ENCODE measurements at places on chromosomes 11 and 22.

DNA sequence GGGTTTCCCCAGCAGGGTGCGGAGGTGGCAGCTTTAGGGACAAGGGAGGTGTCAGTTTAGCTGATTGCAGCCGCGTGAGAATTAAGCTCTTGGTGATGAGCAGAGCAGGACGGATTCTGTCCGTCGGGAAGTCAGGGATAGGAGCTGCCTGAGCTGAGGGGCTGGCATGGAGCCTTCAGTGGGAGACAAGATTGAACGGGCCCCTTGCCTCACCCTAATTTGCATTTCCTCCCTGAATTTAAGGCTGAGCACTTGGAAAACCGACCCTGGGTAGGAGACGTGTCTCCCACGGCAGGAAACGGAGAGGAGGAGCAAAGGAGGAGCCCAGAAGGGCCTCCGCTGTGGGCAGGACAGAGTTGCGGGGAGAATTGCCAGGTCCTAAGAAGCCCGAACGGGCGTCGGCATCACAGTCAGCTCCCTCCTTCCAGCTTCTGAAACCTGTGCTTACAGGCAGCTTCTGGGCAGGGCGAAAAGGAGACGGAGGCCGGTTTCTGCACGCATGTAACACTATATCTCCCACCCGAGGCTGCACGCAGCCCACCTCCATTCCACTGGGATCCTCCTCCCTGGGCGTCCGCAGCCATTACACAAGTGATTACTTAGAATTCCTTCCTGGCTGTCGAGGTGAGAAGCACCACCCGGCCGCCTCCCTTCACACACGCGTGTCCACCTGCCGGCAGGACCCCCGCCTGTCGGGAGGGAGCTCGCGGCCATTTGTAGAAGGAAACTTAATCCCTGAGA is 345.8 kb downstream of the BRD1 start:
- DNase-seq, result no peak

DNA sequence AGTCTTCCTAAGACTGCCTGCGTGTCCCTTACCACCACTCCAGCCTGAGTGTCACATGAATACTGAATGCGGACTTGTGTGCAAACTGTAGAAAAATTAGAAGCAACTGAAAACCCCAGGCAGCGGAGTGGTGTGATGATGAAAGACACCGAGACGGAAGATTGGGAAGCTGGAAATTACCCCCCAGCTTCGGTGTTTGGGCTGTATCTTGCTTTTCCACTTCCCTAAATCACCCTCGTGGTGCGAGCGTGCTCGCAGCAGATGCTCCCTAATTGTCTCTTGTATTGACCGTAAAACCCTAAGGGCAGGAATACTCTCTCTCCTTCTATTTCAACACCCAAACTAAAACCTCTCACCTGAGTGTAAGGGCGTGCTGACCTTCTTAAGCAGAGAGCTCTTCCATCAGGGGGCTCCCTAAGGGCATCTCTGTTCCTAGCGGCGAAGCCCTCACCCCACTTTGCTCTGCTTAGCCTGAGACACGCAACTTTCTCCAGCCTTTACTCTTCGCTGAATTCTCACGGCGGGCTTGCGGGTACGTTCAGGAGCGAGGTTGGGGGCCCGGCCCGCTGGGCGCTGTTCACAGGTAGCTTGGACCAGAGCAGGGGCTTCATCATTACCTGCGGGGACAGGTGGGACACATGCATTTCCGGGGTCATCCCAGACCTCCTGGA is 62.4 kb downstream of the CRYBB2 start:
- DNase-seq, result no peak

DNA sequence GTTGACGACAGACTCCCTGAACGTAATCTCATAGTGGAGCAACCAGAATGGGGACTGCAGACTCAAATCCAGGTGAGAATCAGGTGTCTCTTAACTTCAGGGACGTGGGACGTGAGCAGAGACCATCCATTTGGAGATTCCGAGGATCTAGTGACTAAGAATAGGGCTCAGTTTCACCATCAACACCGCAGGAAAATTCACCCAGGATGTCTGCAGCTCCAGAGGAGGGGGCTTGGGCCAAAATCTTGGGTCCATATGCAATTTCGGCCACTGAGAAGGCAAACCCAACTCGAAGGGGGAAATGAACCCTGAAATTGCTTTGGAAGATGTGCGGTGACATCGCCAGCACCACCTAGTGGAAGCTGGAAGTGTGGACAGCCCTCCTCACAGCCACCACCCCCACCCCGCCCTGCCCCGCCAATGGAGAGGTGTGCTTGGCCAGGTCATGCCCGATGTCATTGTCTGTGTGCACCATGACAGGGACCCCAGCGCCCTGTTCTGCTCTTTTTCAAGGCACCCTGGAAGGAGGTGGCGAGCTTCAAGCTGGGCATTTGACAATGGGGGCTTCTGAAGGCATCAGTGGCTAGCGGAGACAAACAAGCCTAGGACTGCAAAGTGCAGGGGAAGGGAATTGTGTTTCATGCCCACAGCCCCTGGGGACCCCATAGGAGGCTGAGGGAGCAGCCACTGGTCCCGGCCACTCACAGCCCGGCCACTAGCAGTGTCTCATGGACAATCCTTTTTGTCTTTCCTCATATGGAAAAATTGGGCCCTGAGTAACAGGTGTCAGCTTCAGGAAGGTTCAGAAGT is 24.8 kb downstream of the APOL1 start:
- peak; percentile 17 for DNase-seq

GRCh38 chr11:9145283-9145682 is 53.9 kb upstream of the SCUBE2 start:
- no peak for DNase-seq

GRCh38 chr22:42692239-42693054 is 28.2 kb downstream of the A4GALT start:
- no peak for DNase-seq

- DNase-seq, result no peak
These were observed 102.9 kb downstream of the MED15 start for GRCh38 chr22:20610243-20610686.

- no peak for DNase-seq
These were observed 20.3 kb upstream of the CFAP300 start for GRCh38 chr11:102026959-102027358.

DNA sequence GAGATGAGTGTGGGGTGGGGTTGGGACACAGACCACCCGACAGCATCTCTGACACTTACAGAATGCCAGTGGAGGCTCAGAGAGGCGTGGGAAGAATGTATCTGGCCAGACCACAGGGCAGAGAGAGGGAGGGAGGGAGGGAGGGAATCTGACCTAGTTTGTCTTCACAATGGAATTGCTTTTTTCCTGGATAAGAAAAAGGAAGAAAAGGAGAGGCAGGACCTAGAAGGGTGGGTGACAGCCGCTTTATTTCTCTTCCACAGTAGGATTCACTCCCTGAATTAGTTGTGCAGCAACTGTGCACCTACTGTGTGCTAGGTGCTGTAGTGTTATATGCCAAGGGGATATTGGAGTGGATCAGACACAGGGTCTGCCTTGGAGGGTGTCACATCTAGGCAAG is 3.7 kb downstream of the KCNK4 start:
- DNase-seq, result no peak

DNA sequence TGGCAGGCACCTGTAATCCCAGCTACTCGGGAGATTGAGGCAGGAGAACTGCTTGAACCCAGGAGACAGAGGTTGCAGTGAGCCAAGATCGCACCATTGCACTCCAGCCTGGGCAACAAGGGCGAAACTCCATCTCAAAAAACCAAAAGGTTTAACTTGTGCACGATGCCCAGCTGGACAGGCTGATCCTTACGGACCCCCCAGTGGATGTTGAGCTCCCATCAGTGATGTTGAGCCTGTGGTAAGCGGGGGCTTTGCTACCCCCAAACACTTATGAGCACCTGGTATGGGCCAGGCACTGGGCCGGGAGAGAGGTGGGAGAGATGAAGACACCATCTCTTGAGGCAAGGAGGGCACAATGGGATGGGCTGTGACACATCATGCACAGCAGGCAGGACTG is 7.4 kb upstream of the SERPIND1 start:
- DNase-seq, result no peak

- no peak for DNase-seq
These were observed 356.3 kb upstream of the ISX start for GRCh38 chr22:34709641-34710040.

DNA sequence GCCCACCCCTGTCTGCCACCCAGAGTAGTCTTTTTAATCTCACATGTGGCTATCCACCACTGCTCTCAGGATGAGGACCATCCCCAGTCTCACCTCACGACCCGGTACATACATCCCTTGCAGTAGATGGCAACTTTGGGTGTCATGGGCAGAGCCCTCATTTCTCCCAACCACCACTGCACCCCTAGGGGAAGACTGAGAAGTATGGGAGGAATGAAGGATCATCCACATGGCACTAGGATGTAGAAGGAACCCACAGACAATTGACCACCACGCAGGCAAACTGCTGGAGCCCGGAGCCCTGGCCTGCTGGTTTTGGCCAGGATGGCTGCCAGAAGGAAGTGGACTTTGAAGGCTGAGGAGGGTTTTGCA is 1.9 kb upstream of the SCARF2 start:
- no peak for DNase-seq

DNA sequence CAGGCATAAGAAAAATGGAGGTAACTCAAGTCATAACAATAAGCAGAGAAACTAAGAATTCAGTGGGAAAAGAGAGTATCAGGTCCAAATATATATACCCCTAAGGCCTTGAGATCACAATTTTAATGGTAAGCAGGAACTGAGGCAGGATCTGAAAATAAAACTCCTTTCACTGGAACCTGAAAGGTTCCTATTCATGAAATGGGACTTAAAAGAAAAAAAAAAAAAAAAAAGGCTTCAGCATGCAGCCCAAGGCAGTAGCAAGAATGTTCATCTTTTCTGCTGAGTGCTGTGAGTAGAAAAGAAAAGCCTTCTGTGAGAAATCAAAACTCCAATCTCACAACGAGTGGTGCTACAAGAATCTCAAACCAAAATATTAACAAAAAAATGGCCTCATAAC is 75.3 kb downstream of the DLG2 start:
- no peak for DNase-seq

DNA sequence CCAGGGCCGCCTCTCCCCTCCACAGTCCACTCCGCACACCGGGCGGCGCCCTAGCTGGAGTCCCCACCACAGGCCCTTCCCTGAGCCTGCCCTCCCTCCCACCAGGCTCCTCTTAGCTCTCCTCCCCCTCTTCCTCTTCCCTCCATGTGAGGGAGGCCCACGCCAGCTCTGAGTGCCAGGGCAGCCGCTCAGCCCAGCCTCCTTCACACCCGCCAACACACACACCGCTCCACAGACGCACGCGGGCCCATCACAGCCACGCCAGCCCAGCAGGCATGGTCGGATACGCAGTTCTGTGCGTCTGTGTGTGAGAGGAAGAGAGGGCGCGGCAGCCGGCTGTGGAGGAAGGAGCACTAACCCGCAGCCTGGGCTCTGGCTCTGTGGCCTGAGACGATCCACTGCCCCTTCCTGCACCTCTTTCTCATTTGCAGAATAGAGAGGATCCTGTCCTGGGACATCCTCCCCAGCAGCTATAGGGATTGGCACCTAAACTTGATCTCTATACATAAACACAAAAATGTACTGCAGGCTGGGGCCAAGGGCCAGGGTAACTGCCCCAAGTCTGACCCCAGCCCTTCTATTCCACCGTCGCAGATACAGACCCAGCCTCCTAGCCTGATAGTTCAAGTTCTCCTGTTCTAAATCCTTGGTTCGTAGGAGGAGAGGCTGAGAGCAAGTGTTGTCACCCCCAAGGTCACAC is 3.5 kb downstream of the CHRM4 start:
- DNase-seq, result peak; percentile 12

DNA sequence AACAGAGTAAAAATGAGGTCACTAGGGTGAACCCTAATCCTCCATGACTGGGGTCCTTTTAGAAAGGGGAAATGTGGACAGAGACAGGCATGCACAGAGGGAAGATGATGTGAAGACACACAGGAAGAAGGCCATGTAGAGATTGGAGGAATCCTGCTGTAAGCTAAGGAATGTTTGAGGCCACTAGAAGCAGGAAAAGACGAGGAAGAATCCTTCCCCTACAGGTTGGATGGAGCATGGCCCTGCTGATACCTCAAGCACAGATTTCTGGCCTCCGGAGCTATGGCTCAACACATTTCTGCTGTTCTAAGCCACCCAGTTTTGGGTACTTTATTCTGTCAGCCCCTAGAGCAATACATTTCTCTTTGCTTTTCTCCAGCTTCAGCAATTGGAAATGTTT is 486.9 kb downstream of the MIAT start:
- no peak for DNase-seq

DNA sequence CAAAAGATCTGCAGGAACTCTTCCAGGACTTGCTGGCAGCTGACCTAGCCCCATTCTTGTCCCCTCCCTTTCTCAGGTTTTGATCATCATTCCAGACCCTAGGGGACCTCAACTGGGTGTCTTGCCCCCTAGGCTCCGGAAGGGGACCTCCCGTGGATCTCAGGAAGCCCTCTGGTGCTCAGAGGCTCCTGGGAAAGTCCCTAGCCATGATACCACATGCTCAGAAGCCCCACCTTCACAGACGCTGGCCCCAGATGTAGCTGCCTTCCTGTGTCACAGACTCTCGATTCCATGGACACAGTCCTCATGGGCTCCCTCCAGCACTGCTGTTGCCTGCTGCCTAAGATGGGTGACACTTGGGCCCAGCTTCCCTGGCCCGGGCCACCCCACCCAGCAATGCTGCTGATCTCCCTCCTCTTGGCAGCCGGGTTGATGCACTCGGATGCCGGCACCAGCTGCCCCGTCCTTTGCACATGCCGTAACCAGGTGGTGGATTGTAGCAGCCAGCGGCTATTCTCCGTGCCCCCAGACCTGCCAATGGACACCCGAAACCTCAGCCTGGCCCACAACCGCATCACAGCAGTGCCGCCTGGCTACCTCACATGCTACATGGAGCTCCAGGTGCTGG is at the start of gene LRRC55:
Gene LRRC55, plus strand, starts transcription at position 276 of the 628 bp plus-strand sequence. Its CDS starts 70 bp downstream, at position 346.
- DNase-seq, result no peak

- DNase-seq, result no peak
These were observed 41.9 kb downstream of the BID start for GRCh38 chr22:17732251-17732854.

DNA sequence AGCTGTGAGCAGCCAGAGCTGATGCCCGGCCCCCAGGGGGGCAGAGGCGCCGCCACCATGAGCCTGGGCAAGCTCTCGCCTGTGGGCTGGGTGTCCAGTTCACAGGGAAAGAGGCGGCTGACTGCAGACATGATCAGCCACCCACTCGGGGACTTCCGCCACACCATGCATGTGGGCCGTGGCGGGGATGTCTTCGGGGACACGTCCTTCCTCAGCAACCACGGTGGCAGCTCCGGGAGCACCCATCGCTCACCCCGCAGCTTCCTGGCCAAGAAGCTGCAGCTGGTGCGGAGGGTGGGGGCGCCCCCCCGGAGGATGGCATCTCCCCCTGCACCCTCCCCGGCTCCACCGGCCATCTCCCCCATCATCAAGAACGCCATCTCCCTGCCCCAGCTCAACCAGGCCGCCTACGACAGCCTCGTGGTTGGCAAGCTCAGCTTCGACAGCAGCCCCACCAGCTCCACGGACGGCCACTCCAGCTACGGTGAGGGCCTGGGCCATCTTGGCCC is 6.1 kb downstream of the CDC42EP1 start:
- DNase-seq, result peak; percentile 25
